ENCODE measurements at places on chromosomes 12 and 14.

- DNase-seq = no peak
Measured at GRCh38 chr12:101107032-101107763, 102.8 kb downstream of the SLC5A8 start.

DNA sequence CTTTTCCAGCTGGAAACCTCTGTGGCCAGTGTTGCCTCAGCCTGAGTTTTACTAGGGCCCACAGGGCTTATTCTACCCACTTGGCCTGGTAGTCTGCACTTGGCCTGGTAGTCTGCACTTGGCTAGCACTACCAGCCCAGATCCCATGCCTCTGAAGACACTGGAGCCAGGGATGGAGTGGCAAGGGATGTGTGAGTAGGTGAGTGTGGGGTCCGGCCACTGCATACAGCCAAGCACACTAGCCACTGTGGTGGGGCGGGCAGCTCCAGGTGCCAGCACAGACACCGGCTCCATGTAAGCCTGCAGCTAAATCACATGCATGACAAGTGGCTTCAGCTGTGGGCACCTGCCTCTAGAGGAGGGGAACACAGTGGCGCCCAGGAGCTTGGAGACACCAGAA, 63.4 kb upstream of the NAV3 start:
- DNase-seq = no peak

DNA sequence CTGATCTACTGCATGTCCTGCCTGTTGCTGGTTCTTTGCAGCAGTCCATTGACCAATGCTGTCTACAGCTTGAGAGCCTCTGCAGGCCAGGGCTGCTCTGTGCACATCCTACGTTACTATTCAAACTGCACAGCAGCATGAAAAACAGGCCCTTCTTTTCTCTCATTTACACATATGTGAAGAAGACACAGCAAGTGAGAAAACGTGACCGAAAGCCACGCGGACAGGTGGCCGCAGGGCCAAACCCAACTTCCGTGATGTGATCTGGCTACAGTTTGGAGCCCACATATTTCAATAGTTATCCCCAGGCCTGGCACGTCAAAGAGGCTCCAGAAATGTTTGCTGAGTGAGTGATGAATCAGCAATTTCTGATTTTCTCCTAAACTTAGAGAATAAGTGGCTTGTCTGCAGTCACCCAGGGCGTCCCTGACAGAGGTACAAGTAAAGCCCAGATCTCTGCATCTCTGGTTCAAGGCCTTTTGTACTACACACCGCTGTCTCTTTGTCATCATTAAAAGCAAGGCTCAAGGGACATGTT, 17.9 kb upstream of the TCL1B start:
- no peak for DNase-seq

DNA sequence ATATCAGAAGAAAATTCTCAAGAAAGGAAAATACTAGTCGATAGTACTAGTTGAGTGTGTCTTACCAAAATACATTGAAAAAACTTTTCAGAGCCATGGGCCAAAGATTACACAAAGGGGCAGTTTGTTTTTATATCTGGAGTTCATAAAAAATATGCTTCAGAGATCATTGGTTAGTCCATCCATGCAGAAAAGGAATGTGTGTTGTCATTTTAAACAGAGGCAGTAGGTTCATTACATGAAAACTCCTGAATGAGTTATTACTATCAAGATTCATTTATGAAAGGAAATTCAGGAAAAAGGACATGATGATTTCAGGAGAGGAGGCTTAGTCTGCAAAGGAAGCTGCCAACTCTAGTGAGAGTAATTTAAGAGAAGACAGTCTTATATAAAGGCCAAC, 354.8 kb downstream of the AEBP2 start:
- no peak for DNase-seq

DNA sequence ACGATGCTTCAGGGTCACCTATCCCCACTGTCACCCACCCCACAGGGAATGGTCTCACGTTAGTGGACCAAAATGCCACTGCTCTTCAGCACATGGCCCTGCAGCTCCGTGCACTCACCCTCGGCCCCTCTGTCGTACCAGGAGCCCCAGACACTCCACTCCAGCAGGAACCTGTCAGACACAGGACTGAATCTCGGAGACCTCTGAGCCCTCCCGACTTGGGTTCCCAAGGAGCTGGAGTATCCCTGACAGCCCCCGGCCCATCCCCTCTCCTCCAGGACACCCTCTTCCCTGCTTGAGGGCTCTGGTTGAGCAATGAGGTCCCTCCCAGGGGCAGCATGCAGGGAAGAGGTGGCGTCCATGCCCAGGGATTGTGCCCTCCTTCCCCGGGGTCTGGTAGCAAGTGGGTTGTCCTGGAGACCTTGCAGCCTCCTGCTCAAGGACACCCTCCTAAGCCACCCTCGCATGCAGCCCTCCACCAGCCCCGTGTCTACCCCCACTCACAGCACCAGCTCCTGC, 20.4 kb upstream of the LRTM2 start:
- no peak for DNase-seq

DNA sequence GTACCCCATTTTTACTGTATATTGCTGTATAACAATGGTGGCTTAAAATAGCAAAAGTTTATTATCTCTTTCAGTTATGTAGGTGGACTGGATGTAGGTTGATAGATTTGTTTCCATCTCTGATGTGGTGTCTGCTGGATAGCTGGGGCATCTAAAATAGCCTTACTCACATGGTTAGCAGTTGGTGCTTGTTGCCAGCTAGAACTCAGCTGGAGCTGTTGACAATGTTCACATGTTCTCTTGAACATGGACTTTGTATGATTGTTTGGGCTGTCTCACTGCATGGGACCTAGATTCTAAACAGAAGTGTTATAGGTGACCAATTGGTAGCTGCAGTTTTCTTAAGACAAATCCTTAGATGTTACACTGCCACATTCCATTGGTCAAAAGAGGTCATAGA, 126.9 kb downstream of the GPHN start:
- DNase-seq = no peak

GRCh38 chr14:92416544-92416943, 93.6 kb downstream of the SLC24A4 start:
- no peak for DNase-seq

- DNase-seq = no peak
Measured at GRCh38 chr12:119202544-119202943, 23.8 kb downstream of the HSPB8 start.
